Muscle of back (tissue), 13 donors: ENCODE measurements at places on chromosomes 7 and 10.

DNA sequence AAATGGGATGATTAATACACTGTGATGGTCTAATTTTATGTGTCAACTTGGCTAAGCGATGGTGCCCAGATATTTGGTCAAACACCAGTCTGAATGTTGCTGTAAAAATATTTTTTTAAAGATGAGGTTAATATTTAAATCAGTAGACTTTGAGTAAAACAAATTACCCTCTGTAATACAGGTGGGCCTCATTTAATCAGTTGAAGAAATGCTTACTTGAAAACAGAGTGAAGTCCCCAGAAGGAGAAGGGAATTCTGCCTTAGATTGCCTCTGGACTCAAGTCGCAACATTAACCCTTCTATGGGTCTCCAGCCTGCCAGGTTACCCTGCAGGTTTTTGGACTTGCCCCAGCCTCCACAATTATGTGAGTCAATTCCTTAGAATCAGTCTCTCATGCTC lies 49.8 kb upstream of the AGK start:
- no peak for DNase-seq

- DNase-seq = no peak
Observed at GRCh38 chr7:33630359-33630758, 275.0 kb upstream of the BMPER start.

DNA sequence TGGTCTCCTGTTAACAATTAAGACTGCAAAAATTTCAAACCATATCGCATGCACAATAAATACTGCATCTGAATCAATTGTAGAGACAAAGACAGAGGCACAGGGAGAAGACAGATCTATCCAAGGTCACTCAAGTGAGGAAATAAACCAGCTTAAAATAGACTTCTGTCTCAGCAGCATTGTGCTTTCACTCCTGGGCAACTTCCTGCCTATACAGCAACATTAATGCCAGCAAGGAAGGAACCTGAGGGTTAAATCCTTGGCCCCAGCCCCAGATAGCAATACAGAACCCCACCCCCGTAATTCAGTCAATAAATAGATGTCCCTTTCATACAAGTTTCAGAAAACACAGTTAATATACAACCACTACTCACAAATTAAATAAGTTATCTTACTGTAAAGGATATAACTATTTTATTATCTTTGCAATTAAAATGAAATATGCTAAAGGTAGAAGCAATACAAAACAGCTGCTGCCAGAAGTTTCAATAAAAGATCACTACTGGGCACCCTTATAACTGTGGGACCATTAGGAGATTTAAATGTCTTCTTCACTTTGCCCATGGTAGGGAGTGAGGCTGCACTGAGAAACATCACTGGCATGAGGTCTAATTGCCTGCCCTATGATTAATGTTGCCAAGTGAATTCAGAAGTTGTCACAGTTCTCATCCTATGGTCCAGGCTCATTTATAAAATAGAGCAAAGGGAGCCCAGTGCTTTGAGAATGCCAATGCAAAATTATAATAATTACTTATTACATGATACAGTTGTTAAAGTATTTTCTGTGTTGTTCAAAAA lies 49.4 kb downstream of the CAV1 start:
- DNase-seq = no peak

DNA sequence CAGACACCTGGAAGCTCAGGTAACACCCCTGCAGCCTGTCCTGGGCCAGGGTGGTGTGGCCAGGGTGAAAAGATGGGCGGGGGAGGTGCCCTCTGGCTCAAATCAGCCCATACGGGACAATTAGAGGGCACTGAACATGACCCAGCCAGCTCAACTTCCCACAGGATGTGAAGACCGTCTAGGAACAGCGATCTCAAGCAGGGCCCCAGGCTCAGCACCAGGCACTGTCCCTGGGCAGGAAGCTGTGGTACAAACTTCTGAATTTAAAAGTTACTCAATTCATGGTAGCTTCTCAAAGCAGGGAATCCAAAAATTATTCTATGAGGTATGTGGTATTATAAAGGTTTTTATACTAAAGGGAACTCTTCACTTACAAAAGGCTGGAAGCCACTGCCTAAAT lies 5.1 kb upstream of the GRB10 start:
- no peak for DNase-seq

- DNase-seq = no peak
Observed at GRCh38 chr7:121078701-121079227, 90.3 kb downstream of the CPED1 start.
